ENCODE measurements at places on chromosomes 7 and 10.

DNA sequence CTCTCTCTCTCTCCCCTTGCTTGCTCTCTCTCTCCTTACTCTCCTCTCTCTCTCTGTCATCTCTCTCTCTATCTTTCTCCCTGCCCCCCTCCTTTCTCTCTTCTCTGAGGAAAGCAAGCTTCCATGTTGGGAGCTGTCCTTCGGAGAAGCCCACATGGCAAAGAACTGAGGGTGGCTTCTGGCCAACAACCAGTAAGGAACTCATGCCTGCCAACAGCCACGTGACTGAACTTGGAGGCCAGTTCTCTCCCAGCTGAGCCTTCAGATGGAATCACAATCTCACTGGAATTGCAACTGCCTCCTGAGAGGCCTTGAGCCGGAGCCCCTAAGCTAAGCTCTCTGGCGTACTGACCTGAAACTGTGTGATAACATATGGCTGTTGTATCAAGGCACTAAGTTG is 12.0 kb upstream of the DHTKD1 start:
- no peak for DNase-seq

GRCh38 chr7:138668229-138668596 is 32.9 kb downstream of the SVOPL start:
- DNase-seq: no peak

DNA sequence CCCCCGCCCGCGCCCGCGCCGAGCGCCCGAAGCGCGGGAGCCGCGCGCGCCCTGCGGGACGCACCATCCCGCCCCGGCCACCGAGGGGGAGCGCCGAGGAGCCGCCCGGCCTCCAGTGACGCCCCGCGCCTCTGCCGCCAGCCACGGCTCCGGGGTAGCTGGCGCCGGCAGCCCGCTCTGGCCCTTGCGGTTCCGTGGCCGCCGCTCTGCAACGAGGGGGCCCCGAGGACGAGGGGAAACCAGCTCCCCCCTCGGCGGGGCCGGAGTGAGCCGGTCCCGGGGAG is at the start of gene PAXIP1:
TSS of gene PAXIP1 (minus strand) at position 33 of the 284 bp plus-strand sequence. CDS start 195 bp downstream, outside the sequence.
- DNase-seq: no peak

GRCh38 chr10:109902992-109903947 is 20.0 kb downstream of the XPNPEP1 start:
- no peak for DNase-seq

DNA sequence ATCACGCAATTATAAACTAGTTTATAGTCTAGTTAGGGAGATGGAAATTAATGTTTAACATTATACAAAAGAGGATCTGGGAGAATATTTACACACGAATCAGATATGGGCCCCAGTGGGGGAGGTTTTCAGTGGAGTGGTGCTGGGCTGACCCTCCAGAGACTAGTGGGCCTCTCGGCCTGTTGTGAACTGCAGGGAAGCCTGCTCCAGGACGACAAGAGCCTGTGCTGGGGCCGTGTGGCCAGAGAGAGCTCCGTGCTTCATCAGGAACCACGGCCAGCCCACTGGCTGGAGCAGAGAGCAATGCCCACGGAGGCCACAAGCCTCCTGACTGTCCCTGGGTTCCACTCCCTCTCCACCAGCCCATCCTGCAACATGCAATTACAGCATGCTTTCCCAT is 11.3 kb upstream of the ESYT2 start:
- no peak for DNase-seq

DNA sequence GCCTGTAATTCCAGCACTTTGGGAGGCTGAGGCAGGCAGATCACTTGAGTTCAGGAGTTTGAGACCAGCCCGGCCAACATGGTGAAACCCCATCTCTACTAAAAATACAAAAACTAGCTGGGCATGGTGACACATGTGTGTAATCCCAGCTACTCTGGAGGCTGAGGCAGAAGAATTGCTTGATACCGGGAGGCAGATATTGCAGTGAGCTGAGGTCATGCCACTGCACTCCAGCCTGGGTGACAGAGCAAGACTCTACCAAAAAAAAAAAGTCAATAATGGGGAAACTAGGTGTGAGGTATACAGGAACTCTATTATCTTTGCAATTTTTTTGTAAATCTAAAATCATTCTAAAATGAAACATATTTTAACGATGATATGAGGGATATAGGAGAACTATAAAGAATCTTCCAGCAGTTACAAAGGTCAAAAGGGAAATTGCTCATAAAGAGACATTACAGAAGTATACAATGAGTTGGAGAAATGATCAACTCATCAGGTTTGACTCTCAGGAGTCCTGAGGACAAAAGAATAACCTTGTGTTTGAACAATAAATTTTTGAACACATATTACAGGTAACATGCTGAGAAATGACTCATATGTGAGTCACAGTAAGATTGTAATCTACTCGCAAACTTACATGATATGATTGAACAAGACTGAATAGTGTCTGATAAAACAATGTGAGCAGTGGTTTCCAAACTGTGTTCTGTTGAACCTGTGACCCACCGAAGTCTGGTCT is 272.6 kb downstream of the FGFR2 start:
- no peak for DNase-seq

DNA sequence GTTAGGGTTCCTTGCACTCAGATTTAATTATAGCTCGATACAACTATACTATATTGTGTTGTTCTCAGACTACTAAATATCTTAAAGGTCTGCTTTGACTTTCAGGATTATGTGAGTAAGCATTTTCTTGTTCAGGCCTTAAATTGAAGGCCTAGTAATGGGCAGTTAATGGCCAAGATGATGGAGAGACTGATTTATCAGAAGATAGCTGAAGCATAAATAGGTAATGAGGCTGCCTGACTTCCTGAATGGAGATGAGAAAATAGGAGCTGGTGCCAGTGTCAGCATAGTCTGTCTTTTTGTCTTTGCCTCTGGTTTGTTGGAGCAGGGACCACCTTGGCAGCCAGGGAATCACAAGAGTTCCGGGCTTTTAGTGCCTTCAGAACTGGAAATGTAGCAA is 32.2 kb downstream of the ADAM22 start:
- DNase-seq: no peak

- DNase-seq: no peak
Measured at GRCh38 chr10:58158806-58159205, 108.9 kb downstream of the IPMK start.

GRCh38 chr10:132807621-132808049 is 21.7 kb upstream of the NKX6-2 start:
- DNase-seq: no peak

DNA sequence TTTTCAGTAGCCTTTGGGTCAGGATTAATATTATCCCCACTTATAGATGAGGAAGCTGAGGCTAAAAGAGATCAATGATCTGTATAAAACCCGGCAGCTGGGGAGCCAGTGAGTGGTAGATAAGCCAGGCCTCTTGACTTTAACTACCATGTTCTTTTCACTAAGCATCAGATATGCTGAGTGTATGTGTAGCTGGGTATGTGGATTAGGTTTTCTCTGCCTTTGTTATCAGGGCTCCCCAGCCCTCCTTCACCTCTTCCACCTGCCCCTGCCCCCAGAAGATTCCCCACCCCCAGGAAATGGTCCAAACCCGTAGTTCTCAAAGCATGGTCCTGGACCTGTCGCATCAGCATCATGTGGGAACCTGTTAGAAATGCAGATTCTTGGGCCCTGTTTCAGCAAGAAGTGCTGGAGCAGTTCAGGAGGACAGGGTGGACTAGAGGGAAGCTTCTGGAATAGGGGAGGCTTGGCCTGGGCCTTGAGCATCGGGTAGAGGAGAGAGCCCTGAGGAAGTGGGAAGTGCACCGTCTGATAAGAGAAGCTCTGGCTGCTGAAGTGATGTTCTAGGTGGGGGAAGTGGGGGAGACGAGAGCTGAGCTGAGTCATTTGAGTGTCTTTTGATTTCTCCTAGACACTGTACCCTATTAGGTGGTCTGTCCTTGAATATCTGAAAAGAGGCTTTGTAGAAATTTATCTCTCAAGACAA is 101.3 kb downstream of the HIF1AN start:
- no peak for DNase-seq

- DNase-seq: no peak
Measured at GRCh38 chr10:56370217-56371113, 9.4 kb upstream of the ZWINT start.

DNA sequence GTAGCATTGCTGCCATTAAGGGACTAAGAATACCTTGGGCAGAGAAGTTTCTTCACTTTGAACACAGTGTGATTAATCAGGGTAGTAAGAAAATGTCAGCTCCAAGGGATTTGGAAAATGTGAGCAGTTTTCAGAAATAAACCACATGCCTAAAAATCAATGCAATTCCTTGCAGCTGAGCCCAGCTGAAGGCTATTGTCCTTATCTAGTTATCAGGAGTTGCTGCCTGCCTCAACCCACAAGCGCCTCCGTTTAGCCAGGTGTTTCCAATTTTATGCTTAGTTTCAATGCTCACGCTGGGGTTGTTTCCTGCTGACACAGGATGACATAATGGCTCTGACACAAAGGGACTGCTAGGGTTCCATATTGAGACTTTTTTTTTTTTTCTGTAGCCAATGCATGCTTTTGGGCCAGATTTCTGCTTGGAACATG is 132.3 kb upstream of the ANK3 start:
- no peak for DNase-seq

GRCh38 chr7:34747867-34748727 is 90.1 kb downstream of the NPSR1 start:
- no peak for DNase-seq

- DNase-seq: no peak
Measured at GRCh38 chr10:33386926-33387325, 52.5 kb upstream of the NRP1 start.

DNA sequence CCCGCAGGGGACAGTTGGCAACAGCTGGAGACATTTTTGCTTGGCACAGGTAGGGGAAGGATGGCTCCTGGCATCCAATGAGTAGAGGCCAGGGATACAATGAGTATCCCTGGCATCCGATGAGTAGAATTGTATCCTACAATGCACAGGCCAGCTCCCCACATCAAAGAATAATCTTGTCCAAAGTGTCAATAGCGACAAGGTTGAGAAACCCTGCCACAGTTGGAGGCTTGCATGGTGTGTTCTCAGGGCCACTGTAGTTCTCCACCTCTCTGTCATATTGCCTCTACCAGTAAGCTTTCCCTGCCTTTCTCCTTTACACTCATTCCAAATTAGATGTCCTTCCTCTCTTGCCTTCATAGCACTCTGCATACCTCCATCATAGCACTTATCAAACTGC is 60.7 kb downstream of the ZNF92 start:
- no peak for DNase-seq

GRCh38 chr7:527723-528122 is 8.1 kb upstream of the PDGFA start:
- DNase-seq: no peak

- no peak for DNase-seq
Measured at GRCh38 chr10:120574981-120575380, 118.0 kb downstream of the PLPP4 start.

GRCh38 chr7:156080596-156080995 is 268.3 kb upstream of the SHH start:
- DNase-seq: no peak

- DNase-seq: no peak
Measured at GRCh38 chr7:105880571-105881330, 4.4 kb upstream of the ATXN7L1 start.

DNA sequence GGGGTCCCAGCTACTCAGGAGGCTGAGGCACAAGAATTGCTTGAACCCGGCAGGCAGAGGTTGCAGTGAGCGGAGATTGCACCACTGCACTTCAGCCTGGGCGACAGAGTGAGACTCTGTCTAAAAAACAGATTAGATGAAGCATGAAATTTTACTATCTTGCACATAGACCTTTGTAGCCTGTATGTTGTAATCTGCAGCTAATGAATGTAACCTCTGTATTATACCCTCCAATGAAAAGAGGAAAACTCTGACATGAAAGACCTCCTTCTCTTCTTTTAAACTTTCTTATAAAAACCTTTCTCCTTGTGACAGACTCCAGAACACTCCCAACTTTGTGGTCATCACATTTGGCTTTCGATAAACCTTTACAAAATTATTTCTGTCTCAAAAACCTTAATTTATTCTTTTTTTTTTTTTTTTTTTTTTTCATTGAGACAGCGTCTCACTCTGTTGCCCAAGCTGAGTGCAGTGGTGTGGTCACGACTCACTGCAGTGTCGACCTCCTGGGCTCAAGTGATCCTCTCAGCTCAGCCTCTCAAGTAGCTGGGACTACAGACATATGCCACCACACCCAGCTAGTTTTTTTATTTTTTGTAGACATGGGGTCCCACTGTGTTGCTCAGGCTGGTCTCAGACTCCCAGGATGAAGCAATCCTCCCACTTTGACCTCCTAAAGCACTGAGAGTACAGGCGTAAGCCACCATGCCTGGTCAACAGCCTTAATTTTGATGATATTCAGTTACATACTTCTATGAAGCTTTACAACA is 97.4 kb downstream of the SVOPL start:
- no peak for DNase-seq

DNA sequence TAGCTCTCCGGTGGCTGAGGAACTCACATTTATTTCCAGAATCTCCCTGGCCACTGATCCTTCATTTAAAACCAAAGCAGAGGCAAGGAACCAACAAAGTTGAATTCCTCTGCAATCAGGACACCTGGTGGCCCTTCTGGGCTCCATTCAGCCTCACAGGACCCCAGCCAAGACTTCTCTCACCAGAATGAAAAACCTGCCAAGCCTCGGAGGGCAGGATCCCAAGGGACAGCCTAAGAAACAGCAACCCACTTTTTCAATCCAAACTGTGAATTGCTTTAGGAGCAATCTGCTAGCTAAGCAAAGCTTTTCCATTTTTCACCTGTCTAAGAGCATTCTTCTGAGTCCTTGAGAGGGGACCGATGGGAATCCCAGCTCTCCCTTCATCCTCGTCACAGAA is 34.6 kb downstream of the OAT start:
- no peak for DNase-seq

GRCh38 chr10:97723001-97723400 is 9.5 kb downstream of the MARVELD1 start:
- no peak for DNase-seq

DNA sequence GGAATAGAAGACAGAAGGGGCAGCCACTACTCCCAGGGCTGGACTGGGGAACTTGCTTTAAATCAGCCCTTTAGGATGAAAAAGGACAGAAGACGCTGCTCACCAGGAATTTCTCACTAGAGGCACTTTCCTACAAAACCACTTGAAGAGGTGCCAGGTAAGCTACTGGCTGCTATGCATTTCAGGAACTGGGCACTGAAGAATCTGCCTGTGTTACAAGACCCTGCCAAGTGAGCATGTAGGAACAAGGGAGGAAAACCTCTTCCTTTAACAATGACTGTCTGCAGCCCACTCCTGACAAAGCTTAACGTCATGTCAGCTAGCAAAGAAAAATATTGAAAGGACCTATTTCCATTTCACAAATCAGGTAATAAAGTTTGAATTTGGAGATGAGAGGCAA is 5.8 kb upstream of the AGMO start:
- no peak for DNase-seq

DNA sequence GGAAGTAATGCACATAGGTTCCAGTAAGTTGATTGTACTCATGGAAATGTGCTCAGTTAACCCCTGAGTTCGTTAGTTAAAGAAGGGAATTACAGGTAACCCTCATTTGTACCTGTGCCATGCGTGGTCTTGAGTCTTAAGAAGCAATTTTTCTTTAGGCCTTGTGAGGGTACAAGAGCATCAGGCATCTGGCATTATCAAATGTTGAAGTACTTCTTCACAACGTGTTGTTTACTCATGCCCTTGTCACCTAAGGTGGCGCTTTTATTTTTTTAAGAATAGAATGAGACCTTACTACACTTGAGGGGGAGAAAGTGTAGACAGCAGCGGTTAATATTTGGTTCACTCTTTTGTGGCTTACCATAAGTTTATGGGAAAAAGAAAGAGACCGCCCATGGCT is 167.1 kb downstream of the VTI1A start:
- no peak for DNase-seq

Data from right forelimb (tissue), 1 donor.